ENCODE measurements at places on chromosomes 3 and 15.

DNA sequence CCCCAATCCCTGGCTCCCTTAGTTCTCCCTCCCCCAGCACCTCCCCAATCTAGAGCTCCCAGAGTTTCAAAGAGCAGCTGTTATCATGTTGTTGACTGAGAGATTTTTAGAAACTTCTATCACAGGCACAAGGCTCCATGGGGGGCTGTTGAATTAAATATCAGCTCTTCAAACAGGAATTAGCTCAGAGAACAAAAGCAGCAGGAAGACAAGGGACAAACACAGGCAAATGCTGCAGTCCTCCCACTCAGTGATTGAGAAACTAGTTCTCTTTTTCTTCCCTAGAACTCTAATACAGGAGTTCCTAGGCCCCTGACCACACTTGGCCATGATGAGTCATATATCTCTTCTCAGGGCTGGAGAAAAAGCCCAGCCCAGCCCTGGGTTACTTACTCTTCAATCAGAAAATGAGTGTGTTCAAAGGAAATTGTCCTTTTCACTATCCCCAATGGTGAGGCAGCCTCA, 262.1 kb downstream of the IGSF11 start:
- DNase-seq = no peak

GRCh38 chr3:192082730-192083660, 622.0 kb downstream of the PYDC2 start:
- no peak for DNase-seq

- no peak for DNase-seq
These were observed 31.1 kb downstream of the FILIP1L start for GRCh38 chr3:100083209-100083608.

DNA sequence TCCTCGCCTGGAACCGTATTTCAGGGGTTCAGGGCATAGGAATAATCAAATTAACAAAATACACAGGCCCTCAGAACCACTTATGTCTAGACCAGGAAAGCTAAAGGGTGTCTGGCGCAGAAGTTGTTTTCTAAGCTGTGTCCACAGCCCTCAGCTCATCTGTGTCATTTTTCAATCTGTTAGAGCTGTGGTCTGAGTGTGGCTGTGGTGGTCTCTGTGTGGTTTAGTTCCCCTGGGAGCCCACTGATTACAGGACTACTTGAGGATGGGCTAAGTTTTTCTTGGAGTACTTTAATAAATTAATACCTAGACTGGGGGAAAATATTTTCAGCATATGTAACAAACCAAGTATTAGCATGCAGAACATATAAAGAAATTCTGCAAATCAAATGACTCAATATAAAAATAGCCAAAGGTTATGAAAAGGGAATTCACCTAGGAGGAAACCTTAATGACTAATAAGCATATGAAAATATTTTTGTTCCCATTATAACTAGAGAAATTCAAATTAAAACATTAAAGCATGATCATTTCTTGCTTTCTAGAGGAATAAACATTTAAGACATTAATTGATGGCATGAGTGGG, 186.3 kb downstream of the SATB1 start:
- no peak for DNase-seq

DNA sequence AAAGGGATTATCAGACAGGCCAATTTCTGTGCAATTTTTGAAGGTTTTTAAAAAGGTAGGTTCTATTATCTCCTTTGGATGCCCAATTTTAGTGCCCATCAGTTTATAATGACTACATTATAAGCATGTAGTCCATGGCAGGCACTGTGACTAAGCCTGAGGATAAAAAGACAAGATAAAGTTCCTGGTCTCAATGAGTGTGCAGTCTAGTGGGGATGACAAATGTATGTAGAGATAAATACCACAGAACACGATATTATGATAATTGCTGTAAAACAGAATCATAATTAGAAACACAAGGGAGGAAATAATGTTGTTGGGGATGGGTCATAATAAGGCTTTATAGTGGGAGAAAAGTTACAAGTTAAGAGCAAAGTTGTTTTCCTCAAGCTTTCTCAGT, 163.1 kb downstream of the ZNF385D start:
- no peak for DNase-seq

DNA sequence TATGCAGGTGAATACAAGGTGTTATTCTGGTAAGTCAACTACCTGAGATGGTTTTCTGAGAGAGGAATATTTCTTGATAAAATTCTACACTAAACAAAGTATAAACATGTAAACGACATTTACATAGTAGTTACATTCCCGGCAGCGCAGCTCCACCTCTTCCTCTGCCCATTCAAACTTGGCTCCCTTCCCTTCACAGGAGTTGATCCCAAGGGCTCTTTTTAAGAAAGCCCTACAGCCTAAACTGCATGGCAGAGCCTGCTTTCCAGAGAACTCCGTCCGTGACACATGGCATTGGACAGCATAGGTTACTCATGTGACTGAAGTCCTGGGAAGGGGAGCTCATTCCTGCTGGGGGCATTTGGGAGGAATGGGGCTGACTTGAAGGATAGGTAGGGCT, 22.0 kb upstream of the LCTL start:
- no peak for DNase-seq
